ENCODE measurements at places on chromosomes 11 and 22.

DNA sequence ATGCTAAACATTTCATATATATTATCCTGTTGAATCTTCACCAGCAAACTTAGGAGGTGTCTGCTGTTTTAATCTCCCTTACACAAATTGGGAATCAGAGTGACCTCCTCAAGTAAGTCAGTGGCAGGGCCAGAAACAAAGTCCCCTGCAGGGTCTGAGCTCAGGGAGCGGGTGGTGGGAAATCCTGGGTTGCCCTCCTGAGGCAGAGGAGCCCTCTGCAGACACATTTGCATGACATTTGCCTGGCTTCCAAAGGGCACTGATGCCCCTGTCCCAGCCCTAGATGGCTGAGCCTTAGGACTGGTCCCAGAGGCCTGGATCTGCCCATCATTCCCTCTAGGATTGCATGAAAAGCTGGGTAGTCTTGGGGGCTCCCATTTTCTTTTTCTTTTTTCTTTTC is 2.1 kb upstream of the INPP5J start:
- H3K4me3 ChIP-seq = no peak overlapping the region
- H3K36me3 ChIP-seq = no peaks in the 10 kb centered on the region
- no peak for DNase-seq
- peaks cover 31% of the 10 kb centered on the region for H3K4me1 ChIP-seq
- peaks cover 3% of the 10 kb centered on the region for H3K27me3 ChIP-seq
- no peak overlapping the region for H3K27ac ChIP-seq

- no peak overlapping the region for H3K4me3 ChIP-seq
- no peaks in the 10 kb centered on the region for H3K4me1 ChIP-seq
- H3K27me3 ChIP-seq = peaks cover 15% of the 10 kb centered on the region
- H3K36me3 ChIP-seq = no peaks in the 10 kb centered on the region
Observed at GRCh38 chr11:67645521-67646461, 4.7 kb downstream of the ACY3 start.

GRCh38 chr22:44839061-44839460 is 86.7 kb downstream of the ARHGAP8 start:
- no peak overlapping the region for H3K27ac ChIP-seq
- peaks cover 16% of the 10 kb centered on the region for H3K4me1 ChIP-seq
- H3K27me3 ChIP-seq = peaks cover 5% of the 10 kb centered on the region
- no peaks in the 10 kb centered on the region for H3K36me3 ChIP-seq
- no peak overlapping the region for H3K4me3 ChIP-seq

- peaks cover 15% of the 10 kb centered on the region for H3K27me3 ChIP-seq
- peaks cover 45% of the 10 kb centered on the region for H3K4me1 ChIP-seq
- no peak for DNase-seq
- peak overlapping the region; percentile 30 for H3K4me3 ChIP-seq
- H3K27ac ChIP-seq = peak overlapping the region; percentile 74
Observed at GRCh38 chr11:46918788-46919513, 601 bp upstream of the LRP4 start.

DNA sequence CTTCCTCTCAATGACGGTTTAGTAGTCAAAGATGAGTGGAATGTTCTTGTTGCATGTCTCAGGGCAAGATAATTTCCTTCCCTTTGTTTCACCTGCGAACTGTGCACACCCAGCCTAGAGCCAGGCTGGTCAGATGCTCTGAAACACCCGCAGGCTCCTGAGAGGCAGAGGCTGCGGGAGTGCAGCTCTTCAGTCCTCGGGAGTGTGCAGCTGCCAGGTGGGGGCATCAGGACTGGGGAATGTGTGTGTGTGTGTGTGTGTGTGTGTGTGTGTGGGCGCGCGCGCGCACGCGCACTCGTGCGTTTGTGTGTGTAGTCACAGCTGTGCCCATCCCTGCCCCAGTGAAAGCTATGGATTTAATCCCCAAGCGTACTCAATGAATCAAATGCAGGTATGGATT is 136.2 kb upstream of the NTM start:
- H3K4me3 ChIP-seq = no peak overlapping the region
- H3K27me3 ChIP-seq = peaks cover 16% of the 10 kb centered on the region
- no peak overlapping the region for H3K27ac ChIP-seq
- H3K36me3 ChIP-seq = no peaks in the 10 kb centered on the region
- no peak for DNase-seq

GRCh38 chr11:14967581-14968243 is 4.4 kb downstream of the CALCA start:
- H3K27ac ChIP-seq = no peak overlapping the region
- H3K27me3 ChIP-seq = peaks cover 45% of the 10 kb centered on the region
- no peak for DNase-seq
- no peak overlapping the region for H3K4me3 ChIP-seq
- H3K4me1 ChIP-seq = peaks cover 5% of the 10 kb centered on the region

- peaks cover 7% of the 10 kb centered on the region for H3K27me3 ChIP-seq
- peaks cover 29% of the 10 kb centered on the region for H3K4me1 ChIP-seq
- DNase-seq = no peak
- H3K36me3 ChIP-seq = no peaks in the 10 kb centered on the region
Observed at GRCh38 chr11:44992181-44992582, 41.5 kb upstream of the TP53I11 start.

- no peaks in the 10 kb centered on the region for H3K27me3 ChIP-seq
- no peak for DNase-seq
- no peak overlapping the region for H3K27ac ChIP-seq
- no peak overlapping the region for H3K4me3 ChIP-seq
- H3K4me1 ChIP-seq = peaks cover 9% of the 10 kb centered on the region
Observed at GRCh38 chr11:43907028-43907975, 26.7 kb downstream of the ALKBH3 start.

- peaks cover 2% of the 10 kb centered on the region for H3K4me1 ChIP-seq
- no peak overlapping the region for H3K27ac ChIP-seq
- no peaks in the 10 kb centered on the region for H3K27me3 ChIP-seq
Observed at GRCh38 chr11:106468086-106468485, 390.6 kb downstream of the AASDHPPT start.

GRCh38 chr11:126058105-126058874 is 4.4 kb downstream of the CDON start:
- no peaks in the 10 kb centered on the region for H3K36me3 ChIP-seq
- peak overlapping the region; percentile 58 for H3K27ac ChIP-seq

DNA sequence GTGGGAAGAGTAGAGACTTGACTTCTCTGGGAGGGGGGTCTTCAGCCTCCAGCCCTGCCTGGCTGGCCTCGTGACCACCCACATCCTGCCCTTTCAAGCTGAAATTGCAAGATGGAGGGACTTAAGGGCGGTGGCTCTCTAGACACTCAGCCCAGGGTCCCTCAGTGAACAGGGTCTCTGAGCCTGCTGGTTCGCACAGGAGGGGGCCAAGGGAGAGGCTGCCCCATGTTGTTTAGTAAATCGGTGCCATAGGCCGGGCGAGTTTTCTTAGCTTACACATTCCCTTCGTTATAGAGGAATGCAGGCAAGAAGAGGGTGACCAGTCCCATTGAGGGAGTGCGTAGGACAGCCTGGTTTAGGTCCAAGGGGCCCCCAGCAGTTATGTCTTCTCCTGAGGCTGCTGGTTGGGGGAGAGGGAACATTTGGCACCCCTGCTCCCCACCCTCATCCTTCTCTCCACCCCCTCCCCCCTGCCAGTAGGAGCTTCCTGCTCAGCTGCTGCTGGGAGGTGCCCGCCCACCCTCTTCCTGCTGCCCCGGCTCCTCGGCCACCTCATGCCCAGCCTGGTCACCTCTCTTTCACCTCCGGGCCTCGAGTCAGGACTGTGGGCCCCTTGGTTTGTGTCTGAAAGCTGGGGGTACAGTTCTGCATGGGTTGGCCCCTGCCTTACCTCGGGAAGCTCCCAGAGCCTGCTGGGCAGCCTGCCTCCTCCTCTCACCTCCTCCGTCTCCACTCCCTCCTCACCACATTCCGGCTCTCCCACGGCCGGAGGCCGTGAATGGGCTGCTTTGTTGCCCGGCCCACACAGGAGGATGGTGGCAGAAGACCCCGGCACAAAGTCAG is 3.9 kb downstream of the FRMD8 start:
- peaks cover 35% of the 10 kb centered on the region for H3K4me1 ChIP-seq
- H3K4me3 ChIP-seq = no peak overlapping the region
- no peaks in the 10 kb centered on the region for H3K27me3 ChIP-seq

DNA sequence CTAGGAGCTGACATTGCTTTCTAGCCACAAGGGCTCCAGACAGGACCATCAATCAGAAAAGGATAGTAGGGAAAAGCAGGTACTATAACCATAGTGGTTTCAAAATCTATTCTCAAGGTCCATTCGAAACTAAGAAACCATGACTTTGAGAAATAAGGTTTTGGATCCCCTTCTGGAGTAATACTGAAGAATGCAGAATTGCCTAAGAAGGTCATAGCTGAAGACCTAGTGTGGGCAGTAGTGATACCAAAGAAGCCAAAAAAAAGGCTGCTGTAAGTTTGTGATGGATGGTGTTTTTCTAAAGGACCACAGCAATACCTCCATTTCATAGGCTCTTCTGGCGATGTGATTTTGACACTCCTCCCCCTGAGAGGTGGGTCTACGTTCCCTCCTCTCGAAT is 163.1 kb downstream of the MAML2 start:
- no peaks in the 10 kb centered on the region for H3K36me3 ChIP-seq
- DNase-seq = no peak
- no peak overlapping the region for H3K4me3 ChIP-seq

DNA sequence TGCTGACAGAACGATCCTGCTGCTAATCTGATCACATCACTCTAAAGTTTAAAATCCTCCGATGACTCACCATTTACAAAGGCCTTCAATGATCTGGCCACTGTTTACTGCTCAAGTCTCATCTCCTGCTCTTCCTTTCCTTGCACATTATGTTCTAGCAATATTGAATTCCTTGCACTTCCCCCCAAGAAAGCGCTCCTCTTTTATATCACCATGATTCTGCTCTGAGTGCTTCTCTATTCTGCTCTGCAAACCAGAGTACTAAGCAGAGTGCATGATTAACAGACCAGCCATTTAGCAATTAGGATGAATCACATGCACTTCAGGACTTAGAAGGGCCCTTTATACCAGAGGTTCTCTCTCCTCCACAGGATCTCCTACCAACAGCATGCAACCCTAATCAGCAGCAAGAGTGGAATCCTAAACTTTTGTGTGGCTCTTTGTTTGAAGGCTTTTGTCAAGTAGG is 1122.8 kb upstream of the CCDC90B start:
- no peaks in the 10 kb centered on the region for H3K36me3 ChIP-seq
- H3K27ac ChIP-seq = no peak overlapping the region
- no peak for DNase-seq

- no peak overlapping the region for H3K27ac ChIP-seq
- H3K4me1 ChIP-seq = no peaks in the 10 kb centered on the region
- no peaks in the 10 kb centered on the region for H3K36me3 ChIP-seq
Observed at GRCh38 chr11:57394203-57394965, 3.9 kb upstream of the PRG2 start.

GRCh38 chr11:34359548-34359891 is 1.7 kb upstream of the ABTB2 start:
- H3K27ac ChIP-seq = no peak overlapping the region
- peak overlapping the region; percentile 54 for H3K4me3 ChIP-seq
- no peaks in the 10 kb centered on the region for H3K36me3 ChIP-seq
- H3K4me1 ChIP-seq = peaks cover 29% of the 10 kb centered on the region
- no peak for DNase-seq
- peaks cover 24% of the 10 kb centered on the region for H3K27me3 ChIP-seq

DNA sequence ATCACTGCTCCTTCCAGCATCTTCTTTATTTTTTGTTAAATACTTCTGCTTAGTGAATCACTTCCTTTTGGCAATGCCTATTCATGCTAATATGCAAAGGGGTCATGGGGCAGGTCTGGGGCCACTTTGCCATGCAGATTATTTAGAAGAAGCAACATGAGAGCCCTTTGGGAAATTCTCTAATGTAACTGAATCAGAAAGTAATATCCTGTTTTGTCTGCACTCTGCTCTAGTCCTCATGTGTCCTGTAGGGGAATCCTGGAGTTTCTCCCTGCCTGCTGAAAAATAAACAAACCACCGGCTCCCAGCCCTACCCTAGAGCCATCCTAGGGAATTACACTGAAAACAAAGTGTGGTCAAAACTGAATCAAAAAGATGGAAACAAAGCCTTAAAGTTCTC is 176.5 kb upstream of the POU2AF2 start:
- no peaks in the 10 kb centered on the region for H3K36me3 ChIP-seq
- no peaks in the 10 kb centered on the region for H3K27me3 ChIP-seq
- no peak for DNase-seq
- H3K27ac ChIP-seq = no peak overlapping the region
- peaks cover 2% of the 10 kb centered on the region for H3K4me1 ChIP-seq

DNA sequence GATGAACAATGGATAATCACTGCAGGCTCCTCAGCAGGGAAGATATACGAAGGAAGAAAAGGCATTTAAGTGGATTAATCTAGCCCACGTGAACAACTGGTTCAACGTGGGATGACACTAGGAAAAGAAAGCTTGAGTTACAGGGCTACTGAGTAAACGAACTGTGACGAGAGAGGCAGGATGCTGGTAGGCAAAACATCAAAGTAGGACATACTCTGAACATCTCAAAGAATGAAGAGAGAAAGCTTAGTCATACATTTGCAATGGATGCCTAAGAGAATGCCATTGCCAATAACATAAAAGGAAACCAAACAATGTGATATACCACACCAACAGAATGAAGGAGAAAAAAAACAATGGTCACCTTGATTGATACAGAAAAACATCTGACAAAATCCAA is 12.9 kb downstream of the USP28 start:
- H3K36me3 ChIP-seq = peaks cover 6% of the 10 kb centered on the region
- H3K27ac ChIP-seq = no peak overlapping the region
- no peaks in the 10 kb centered on the region for H3K4me1 ChIP-seq
- no peak for DNase-seq

- H3K4me3 ChIP-seq = no peak overlapping the region
- peaks cover 14% of the 10 kb centered on the region for H3K4me1 ChIP-seq
- no peaks in the 10 kb centered on the region for H3K36me3 ChIP-seq
- H3K27me3 ChIP-seq = no peaks in the 10 kb centered on the region
- H3K27ac ChIP-seq = peak overlapping the region; percentile 82
Observed at GRCh38 chr11:121105063-121105480, 4.0 kb downstream of the TECTA start.

DNA sequence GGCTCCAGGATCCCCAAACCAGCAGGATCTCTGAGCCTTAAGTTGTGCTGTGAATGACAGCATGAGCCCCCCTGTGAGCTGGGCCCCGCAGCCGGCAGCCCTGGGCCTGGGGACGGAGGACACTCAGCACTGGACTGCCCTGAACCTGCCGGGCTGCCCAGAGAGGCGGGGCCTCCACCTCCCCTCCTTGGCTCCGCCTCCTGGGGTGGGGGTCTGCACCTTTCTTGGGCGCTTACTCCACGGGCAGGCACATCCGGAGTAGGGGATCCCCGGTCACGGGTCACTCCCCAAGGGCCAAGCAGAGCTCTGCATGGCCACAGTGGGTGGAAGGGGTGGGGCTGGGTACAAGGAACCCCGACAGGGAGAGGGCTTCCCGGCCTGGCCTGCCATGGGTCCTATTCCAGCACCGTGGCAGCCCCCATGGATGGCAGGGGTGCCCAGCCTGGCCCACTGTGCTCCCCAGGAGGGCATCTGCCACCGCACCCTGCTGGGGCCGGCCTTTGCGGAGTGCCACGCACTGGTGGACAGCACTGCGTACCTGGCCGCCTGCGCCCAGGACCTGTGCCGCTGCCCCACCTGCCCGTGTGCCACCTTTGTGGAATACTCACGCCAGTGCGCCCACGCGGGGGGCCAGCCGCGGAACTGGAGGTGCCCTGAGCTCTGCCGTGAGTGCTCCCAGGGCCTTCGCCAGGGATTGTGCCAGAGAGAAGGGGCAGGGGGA is 5.4 kb downstream of the MUC5B start:
- no peak overlapping the region for H3K4me3 ChIP-seq
- H3K36me3 ChIP-seq = no peaks in the 10 kb centered on the region
- H3K4me1 ChIP-seq = no peaks in the 10 kb centered on the region
- no peak overlapping the region for H3K27ac ChIP-seq
- DNase-seq = no peak

- DNase-seq = no peak
- no peaks in the 10 kb centered on the region for H3K4me1 ChIP-seq
- H3K27me3 ChIP-seq = peaks cover 5% of the 10 kb centered on the region
- no peak overlapping the region for H3K27ac ChIP-seq
- H3K36me3 ChIP-seq = no peaks in the 10 kb centered on the region
Observed at GRCh38 chr11:126871792-126872191, 128.8 kb downstream of the KIRREL3 start.
